ENCODE measurements at places on chromosomes 11 and 22. TPM values are rescaled to one million over a fixed set of nuclear protein-coding genes. Genes with fewer than 3 reads are reported as not detected.

DNA sequence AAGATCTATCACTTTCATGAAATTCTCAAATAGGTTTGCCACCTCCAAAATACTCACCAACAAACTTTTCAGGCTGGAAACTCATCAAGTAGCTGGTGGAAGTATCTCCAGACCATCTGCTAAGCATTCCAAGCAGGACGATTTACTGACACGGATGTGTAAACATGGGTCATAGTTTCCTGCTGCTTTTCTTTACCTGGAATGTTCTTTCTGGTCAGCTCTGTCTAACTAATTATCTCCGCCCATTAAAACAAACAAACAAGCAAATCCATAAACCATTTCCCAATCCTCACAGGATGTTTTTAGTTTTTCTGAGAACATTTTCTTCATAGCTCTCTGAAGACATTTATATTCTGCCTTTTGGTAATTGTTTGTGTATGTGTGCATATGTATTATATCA, 397.0 kb downstream of the METTL15 start:
- no peak for DNase-seq

GRCh38 chr22:29539105-29539504, 14.5 kb downstream of the THOC5 start:
- no peak for DNase-seq

- DNase-seq: no peak
These were observed 452 bp downstream of the MACROD1 start for GRCh38 chr11:64165481-64165841.

GRCh38 chr11:57216463-57216862, 20.6 kb downstream of the APLNR start:
- DNase-seq: no peak

DNA sequence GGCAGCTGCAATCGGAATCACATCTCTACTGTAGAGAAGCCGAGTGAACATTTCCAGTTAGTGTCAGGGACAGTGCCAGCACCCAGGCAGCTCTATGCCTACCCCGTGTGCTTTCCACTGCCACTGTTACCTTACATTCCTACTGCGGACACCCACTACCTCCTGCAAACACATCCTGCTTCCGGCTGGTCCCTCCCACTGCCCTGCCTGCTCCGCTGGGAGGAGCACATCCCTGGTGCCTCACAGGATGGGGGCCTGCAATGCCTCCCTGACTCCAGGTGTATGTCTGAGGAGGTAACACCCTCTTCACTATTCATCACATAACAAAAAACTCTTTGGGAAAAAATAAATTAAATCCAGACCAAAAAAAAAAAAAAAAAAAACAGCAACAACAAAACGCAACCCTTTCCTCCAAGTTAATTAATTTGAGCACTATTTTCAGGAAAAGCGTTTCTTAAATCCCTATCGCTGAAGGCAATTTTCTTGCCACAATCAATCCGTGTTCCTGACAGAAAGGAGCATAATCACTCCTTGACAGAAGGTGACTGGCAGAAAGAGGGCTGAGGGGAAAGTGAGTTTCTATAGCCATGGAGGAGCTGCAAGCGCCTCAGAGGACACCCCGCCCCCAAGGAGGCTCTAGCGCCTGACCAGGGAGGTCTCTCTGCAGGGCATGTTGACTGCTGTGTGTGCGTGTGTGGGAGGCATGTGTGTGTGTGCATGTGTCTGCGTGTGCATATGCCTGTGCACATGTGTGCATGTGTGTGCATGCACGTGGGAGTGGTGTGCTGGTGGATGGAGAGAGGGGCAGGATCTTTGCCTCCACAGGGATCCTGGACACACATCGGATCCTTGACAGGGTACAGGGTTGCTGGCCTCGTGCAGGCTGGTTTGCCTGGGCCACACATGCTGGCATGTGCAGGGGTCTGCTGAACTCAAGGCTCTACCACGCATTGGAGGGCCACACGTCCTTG, 134.8 kb upstream of the NTM start:
- DNase-seq: no peak

DNA sequence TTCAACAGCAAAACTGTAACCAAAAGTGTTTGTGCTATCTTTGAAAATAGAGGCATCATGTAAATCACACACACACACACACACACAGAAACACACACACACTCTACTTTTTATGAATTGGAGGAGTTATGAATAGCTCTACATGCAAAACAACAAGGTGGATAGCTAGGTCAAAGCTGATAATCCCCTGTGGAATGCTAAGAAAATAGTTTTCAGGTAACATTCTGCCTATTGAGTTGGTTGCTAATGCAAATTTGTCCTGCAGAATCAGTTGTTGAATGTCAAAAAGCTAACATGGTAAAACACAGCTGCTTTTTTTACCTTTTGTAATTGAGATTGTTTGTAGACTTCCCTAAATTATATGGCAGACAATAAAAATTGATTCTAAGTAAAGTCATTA, 1658.4 kb upstream of the RAG2 start:
- no peak for DNase-seq

DNA sequence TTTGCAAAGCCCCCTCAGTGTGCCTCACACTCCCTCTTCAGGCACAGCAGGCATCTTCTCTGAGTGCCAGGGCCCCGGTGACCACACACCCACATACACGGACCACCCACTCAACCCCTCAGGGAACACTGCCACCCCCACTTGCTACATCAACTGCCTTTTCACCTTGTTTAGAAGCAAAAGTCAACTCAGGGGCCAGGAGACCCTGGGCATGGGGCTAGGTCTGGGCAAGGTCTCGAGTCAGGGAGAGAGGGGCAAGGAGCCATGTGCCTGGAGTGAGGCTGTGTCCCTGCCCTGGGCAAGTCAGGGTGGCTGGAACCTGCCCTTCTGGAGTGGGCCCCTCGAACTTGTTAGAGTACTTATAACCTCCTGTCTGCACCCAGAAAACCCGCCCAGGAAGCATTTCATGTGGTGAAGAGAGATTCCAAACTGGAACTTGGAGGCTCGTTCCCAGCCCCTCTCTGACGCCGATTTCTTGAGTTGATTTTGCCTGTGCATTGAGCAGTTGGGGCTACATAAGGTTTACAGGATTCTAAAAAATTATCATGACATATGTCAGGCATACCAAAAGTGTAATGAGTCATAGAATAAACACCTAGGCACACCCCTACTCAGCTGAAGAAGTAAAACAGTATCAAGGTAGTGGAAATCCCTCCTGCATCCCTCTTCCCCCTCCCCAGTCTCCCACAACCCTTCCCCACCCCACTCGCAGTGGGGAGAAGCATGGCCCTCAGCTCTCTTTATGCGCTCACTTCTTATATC, 74.3 kb downstream of the MYEOV start:
- no peak for DNase-seq

- DNase-seq: no peak
These were observed 129.0 kb downstream of the MICAL2 start for GRCh38 chr11:12239396-12239795.

GRCh38 chr22:40955571-40955970, 4.4 kb downstream of the RBX1 start:
- DNase-seq: no peak

DNA sequence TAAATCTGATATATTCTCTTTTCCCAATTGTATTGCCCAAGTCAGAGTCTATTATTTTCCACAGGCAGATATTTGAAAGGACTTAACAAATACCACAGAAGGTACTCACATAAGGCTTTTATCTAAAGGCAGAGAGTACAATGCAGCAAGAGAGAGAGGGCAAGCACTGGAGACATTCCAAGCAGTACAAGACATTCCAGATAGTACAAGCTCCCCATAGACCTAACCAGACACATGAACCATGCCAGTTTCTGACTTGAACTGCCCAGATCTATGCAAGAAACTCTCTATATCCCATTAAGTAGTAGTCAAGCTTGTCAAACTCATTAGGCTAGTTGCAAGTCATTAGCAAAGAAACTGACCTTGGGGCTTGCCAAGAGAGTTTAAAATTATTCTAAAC, 11.2 kb upstream of the MS4A6E start:
- no peak for DNase-seq

DNA sequence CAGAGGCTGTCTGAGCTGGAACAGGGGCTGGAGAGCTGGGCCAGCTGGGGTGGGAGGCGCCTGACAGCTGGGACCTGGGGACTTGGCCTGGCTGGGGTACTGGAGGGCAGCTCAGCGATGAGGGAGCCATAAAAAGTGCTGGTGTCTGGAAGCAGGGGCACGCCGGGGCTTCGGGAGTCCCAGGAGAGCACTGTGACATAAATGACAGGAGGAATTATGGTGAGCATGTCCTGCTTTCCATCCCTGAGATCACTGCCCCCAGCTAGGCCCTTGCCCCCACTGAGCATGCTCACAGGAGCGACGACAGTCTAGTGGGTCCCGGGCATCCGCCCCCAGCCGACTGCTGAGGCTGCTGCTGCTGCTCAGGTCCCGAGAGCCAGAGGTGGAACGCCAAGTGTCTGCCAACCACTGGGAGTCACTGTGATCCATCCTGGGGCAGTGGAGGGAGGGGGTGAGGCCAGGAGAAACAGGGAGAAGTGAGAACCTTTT, 6.2 kb downstream of the ROBO4 start:
- DNase-seq: no peak

DNA sequence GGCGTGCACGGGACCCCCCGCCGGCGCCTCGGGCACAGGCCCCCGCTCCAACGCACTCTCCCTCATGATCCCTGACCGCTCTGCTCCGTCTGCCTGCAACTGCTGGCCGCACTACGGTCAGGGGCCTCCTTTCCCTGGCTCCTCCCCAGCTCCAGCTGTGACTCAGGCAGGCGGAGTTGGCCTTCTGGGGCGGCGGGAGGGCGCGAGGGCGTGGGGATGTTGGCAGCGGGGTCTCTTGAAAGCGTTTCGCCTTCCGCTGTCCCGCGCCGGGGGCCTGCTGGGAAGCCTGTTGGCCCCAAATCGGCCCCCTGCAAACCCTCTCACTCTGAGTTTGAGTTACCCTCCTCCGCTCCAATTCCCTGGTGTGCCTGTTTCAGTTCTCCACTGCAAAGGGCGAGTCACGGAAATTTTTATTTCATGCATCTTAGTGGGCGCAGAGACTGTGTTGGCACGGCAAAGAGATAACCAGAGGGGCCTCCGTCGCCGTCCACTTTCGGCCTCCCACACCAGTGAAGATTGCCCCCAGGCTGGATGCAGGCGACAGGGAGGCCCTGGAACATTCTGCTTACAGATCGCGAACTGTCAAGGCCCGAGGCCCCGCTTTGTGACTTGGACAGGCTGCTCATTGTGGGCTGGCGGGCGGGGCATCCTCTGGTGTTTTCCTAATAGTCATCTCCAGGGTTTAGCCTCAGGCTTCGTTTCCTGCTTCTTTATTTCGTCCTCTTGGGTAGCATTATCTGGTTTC, at the start of gene CAVIN3:
TSS of gene CAVIN3 (minus strand) at position 91 of the 745 bp plus-strand sequence. CDS start at position 66, 25 bp downstream.
- peak; percentile 27 for DNase-seq

- no peak for DNase-seq
These were observed 1167.7 kb downstream of the LRRC4C start for GRCh38 chr11:40291741-40292140.

DNA sequence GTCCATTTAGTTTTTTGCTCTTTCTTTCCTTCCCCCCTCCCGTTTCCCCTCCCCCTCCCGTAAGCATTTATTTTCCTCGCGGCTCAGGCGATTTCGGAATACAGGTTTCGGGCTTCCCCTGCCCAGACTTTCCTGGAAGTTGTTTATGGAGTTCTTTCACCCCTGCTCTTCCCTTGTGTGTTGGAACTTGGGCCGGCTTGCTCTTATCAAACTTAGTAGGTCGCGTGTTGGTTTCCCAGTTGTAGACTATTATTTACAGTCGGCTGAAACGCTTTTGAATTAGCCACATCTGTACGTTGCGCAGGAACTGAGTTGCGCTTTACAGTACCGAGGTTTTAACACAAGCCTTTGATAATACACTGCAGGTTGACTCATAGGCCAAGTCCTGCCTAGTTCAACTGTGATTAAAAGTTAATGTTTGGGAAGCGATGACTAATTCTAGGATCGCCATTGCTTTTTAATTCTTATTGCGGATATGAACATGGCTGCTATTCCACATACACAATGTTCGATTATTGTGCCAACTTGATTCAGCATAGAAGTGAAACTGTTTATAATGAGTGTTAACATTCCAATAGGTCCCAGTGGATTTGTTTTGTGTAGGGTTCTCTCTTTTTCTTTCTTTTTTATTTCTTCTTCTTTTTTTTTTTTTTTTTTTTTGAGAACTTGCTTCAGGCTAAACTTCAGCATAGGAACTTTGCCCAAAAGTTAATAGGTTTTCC, 1.7 kb downstream of the YAP1 start:
- DNase-seq: no peak

DNA sequence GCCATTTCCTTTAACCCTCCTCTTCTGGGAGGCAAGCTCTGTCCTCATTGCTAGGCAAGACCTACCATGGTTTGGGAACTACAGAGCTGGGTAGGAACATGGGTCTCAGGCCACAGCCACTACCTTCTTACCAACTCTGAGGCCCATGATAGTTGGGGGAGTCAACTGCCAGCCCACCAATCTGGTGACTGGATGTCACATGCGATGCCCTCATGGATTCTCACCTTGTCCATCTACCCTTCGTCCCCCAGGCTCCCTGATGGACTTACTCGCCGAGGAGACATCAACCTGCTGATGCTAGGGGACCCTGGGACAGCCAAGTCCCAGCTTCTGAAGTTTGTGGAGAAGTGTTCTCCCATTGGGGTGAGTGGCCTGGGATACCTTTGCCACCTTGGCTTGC, 13.7 kb downstream of the MCM5 start:
- no peak for DNase-seq

DNA sequence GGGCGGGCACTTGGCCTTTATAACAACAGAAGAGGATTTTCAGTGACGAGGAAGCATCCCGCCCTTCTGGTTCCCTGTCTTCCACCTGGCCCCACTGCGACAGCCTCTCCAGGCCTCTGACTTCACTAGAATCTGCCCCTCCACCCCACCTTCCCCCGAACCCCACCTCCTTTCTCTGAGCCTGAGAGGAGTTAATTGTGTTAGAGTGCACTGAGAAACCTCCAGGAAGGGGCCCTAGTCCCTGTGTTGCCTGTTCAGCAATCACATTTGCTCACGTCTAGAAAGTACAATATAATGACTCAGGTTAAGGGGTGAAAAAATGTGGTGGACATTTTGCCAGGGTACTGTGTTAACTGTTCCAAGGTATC, 38.8 kb downstream of the PTPRJ start:
- DNase-seq: no peak

GRCh38 chr11:32213223-32213622, 122.3 kb downstream of the RCN1 start:
- DNase-seq: no peak

Gene AQP11
- total RNA-seq: 0.19 TPM

Gene USH1C
- total RNA-seq: not detected

Gene SF3A1
- 29.1 TPM for total RNA-seq

Gene PANX1
- 8.4 TPM for total RNA-seq
